Activated naive CD4-positive, alpha-beta T cell treated with anti-CD3 and anti-CD28 coated beads, Interleukin-2, amount 50 U/mL, for 72 hours (primary cell): ENCODE measurements at places on chromosomes 1 and 21.

GRCh38 chr1:167328816-167329483 is 108.3 kb downstream of the POU2F1 start:
- DNase-seq, result no peak

DNA sequence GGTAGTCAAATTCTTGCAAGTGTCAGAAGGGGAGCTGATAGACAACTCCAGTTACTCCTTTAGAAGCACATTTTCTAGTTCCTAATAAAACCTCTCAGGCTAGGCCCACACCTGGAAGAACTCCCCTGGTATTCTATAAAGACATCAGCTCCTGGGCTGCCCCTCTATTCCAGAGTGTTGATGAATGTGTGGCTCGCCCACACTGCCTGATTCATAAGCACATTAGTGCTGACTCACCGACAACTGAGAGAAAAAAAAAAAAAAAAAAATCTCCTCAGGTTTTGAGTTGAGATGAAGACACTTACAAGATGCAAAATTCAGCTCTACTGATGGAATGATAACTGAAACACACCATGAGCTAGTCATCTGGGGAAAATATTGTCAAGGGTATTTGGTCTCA is 188.1 kb downstream of the TNR start:
- no peak for DNase-seq

DNA sequence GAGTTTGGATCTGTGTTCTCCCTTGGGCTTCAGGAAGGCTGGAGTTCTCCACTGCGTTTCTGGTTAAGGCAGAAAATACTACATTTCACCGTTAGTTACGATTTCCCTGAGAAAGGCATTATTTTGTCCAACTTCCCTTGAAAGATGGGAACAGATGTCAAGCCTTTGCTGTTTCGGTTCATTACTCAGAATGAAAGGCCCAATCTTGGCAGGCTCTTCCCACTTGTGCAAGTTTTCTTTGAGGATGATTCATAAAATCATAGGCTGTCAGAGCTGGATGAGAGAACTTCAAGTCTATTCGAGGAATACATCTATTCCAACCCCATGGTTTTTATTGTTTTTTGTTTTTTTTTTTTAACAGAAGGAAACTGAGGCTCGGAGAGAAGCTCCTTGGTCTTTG is 205.2 kb downstream of the GRIK3 start:
- DNase-seq, result no peak

GRCh38 chr1:25867210-25867991 is 8.1 kb downstream of the PAQR7 start:
- no peak for DNase-seq

DNA sequence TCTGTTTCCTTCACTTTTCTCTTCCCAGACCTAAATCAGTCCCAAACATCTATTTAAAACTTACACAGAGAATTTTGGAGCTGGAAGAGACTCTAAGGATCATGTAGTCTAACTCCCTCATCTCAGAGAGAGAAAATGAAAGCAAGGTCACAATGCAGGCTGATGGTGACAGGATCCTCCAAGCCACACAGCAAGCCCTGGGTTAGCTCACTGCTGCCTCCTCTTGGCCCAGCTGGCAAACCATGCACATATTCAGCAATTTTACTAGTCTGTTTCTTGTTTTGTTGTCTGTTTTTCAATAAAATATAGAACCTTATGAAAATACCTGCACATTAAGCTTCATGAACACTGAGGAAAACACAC is 27.7 kb upstream of the LY9 start:
- DNase-seq, result peak; percentile 84

GRCh38 chr1:34612091-34612827 is 142.6 kb upstream of the GJB5 start:
- no peak for DNase-seq

- DNase-seq, result no peak
These were observed 21.0 kb downstream of the ZNF281 start for GRCh38 chr1:200388791-200389190.

DNA sequence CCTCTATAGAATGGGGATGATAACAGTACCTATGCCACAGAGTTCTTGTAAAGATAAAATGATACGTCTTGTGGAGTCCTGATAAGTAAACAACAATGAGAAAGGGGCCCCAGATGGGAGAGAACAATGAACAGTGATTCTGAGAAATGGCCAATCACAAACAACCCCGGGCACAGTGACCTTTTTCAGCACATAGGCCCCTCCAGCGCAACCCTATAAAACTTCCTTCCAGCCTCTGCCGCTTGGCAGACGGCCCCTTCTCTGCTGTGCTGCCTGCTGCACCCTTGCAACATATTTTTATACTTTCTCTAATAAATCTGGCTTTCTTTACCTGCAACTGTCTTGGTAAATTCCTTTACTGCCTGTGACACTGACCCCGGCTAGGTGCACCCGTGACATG is 8.9 kb downstream of the RCAN1 start:
- DNase-seq, result no peak

GRCh38 chr1:167364826-167365225 is 144.1 kb downstream of the POU2F1 start:
- no peak for DNase-seq

GRCh38 chr1:187474336-187474735 is 645.6 kb downstream of the PLA2G4A start:
- DNase-seq, result no peak

GRCh38 chr1:75482951-75483350 is 128.0 kb downstream of the SLC44A5 start:
- no peak for DNase-seq

DNA sequence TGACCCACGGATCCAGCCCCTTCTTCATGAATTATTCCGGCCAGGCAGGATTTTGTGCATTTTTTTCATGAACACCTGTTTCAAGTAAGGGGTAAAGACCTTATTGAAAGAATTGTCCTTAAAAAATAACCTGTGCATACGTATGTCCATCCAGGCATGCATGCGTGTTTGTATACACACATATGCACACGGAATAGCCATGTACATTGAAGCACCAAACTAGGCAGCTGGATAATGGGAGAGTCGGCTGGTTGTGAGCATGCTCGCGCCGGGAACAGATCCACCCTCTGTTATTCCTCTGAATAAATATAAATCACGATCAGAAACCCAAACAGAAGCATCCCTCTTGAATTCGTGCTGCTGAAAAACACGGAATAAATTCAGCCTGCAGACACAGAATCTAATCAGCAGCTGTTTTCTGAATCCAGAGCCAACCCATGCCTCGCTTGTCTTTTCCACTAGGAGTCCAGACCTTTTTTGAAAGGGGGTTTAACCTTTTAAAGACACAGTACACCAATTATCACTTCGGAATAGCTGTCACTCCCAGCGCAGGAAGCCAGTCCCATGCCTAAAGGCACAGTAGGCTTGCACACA is at the start of gene HIVEP3:
TSS of gene HIVEP3 (minus strand) at position 473 of the 594 bp plus-strand sequence.
- no peak for DNase-seq

DNA sequence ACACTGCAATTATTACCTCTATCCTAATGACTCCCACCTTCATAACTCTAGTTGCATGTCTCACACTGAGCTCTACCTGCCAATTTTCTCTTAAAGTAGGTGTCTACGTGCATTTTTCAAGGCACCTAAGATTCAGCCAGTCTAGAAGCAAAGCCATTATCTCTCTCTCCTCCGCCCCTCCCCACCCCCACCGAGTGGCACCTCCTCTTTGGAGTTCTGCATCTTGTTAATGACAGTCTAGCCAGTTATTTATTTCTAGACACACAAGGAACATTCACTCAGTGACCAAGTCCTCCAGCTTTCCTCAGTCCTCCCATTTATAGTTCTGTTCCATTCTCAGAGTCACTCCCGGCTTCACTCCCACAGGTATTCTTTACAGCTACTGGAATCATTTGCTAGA is 47.6 kb downstream of the ASTN1 start:
- DNase-seq, result no peak

GRCh38 chr21:45088729-45089128 is 14.3 kb downstream of the ADARB1 start:
- DNase-seq, result no peak

GRCh38 chr1:93995837-93996536 is 86.8 kb upstream of the GCLM start:
- DNase-seq, result no peak

DNA sequence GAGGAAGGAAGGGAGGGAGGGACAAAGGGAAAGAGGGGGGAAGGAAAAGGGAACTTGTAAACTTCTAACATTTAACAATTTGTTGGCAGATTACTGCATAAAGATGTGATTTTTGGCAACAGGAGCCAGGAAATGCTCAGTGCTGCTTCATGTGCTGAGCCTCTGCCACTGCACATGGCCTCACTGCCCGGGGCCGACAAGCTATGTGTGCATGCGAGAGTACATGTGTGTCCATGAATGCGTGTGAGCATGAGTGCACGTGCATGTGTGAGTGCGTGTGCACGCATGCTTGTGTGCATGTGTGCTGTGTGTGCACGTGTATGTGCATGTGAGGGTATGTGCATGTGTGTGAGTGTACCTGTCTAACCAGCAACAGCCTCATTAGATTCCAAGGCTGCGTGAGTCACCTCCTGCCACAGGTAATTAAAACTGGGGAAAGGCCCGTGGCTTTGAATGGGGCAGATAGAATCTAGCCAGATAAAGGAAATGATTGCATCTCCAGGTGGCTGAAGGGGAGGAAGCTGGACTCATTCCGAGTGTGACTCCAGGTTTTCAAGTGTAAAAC is 41.4 kb upstream of the TSPEAR start:
- DNase-seq, result no peak

- no peak for DNase-seq
These were observed 60.2 kb downstream of the MDM4 start for GRCh38 chr1:204576422-204576821.

DNA sequence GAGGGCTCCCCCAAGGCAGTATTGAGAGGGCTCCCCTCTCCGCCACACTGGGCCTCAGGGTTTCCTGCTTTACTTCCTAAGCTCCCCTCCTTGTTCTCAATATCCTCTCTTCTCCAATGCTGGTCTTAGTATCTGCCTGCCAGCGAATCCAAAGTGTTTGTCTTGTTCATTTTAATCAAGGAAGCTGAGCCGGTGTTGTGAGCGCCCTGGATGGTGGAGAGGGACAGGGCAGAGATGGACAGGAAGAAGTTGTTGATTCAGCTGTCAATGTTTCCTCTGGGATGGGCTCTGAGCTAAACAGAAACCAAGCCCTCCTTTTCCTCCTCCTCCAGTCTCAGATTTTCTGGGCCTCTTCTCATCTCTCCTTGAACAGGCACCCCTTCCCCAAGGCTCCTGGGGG is 5.4 kb downstream of the OLFML3 start:
- DNase-seq, result no peak

GRCh38 chr1:159089184-159089791 is 12.7 kb upstream of the AIM2 start:
- no peak for DNase-seq

- DNase-seq, result no peak
These were observed 9.5 kb upstream of the MAN1C1 start for GRCh38 chr1:25607123-25607522.

DNA sequence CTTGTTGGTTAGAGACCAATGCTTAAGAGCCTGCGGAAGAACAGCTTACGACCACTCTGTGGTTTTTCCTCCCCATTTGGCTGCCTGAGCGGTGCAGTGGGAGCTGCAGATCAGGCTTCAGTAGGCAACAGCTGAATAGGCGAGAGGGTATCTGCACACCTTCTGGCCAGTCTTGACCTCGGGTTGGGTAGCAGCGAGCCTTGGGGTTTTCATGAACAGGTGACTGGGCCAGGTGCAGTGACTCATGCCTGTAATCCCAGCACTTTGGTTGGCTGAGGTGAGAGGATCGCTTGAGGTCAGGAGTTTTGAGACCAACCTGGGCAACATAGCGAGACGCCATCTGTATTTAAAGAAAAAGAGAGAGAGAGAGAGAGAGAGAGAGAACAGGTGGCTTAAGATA is 41.0 kb downstream of the NENF start:
- no peak for DNase-seq

DNA sequence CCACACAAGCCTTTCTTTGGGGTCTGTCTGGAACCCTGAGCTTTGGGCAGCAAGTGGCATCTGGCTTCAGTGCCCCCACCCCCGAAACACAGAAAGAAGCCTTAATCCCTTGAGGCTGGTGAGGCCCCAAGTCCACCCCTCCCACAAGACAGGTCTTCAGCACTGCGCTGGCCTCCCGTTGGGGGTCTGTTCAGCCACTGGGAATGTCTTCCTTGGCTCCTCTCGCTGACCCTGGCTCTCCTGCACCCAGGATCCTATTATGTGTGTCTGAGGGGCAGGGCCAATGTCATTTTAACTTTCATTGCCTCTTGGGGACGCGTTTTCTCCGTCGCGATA is 26.9 kb downstream of the ATP8B2 start:
- DNase-seq, result no peak

- no peak for DNase-seq
These were observed 12.9 kb downstream of the AHDC1 start for GRCh38 chr1:27590917-27591508.

- DNase-seq, result no peak
These were observed 33.9 kb downstream of the ABCG1 start for GRCh38 chr21:42252778-42253340.

DNA sequence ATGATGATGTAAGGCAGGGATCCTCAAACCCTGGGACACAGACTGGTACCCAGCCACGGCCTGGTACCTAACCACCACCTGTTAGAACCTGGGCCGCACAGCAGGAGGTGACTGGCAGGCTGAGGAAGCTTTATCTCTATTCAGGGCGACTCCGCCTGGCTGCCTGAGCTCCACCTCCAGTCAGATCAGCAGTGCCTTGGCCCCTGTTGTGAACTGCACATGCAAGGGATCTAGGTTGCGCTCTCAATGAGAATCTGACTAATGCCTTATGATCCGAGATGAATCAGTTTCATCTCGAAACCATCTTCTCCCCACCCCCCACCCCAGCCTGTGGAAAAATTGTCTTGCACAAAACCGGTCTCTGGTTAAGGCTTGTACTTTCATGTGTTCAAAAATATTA is 4.2 kb downstream of the RNPC3 start:
- DNase-seq, result peak; percentile 48

GRCh38 chr1:210588946-210589345 is 260.2 kb downstream of the HHAT start:
- DNase-seq, result no peak

- DNase-seq, result no peak
These were observed 127.4 kb upstream of the DEPDC1 start for GRCh38 chr1:68624233-68624632.

GRCh38 chr1:207407655-207408260 is 46.4 kb upstream of the CR2 start:
- no peak for DNase-seq

DNA sequence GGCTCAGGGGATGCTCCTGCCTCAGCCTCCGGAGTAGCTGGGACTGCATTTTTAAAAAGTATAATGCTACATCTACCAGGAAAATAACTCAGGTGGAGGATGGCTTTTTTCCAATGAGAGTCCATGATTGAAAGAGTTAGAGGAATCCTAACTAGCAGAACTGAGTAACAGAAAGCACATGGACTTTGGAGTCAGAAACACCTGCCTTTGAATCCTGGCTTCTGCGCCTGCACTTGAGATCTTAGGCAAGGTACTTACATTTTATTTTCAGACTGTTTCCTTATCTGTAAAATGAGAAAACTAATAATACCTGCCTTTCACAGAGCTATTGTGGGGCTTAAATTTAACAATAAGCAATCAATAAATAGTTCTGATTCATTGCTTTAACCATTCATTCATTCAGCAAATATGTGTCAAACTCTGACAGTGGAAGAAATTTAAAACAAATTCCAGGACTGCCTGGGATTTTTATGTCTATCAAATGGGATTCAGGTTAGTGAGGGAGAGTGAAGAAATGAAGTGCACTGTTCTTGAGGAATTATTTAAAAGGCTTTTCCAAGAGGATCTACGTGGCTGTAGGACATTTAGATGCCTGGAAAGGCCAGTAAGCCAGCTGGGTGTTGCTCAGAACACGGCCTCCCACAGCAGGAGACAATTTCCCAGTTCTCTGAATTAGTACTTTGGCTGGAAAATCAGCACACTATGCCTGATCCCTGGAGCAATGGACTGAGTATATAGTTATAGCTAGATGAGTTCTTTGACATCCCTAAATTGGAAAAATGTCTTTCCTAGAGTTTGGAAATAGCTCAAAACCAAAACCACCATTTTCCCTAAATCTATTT is 12.8 kb upstream of the LBR start:
- no peak for DNase-seq
